Activated CD4-positive, alpha-beta T cell treated with anti-CD3 and anti-CD28 coated beads, Interleukin-2, amount 50 U/mL, for 24 hours (primary cell): ENCODE measurements at places on chromosomes 7 and 10.
A peak's percentile ranks its signal among the peaks of the same experiment; 100 is the strongest.

- DNase-seq = no peak
Observed at GRCh38 chr10:124245191-124245590, 151.8 kb upstream of the CHST15 start.

GRCh38 chr7:55055479-55055878, 36.7 kb downstream of the EGFR start:
- DNase-seq = no peak

DNA sequence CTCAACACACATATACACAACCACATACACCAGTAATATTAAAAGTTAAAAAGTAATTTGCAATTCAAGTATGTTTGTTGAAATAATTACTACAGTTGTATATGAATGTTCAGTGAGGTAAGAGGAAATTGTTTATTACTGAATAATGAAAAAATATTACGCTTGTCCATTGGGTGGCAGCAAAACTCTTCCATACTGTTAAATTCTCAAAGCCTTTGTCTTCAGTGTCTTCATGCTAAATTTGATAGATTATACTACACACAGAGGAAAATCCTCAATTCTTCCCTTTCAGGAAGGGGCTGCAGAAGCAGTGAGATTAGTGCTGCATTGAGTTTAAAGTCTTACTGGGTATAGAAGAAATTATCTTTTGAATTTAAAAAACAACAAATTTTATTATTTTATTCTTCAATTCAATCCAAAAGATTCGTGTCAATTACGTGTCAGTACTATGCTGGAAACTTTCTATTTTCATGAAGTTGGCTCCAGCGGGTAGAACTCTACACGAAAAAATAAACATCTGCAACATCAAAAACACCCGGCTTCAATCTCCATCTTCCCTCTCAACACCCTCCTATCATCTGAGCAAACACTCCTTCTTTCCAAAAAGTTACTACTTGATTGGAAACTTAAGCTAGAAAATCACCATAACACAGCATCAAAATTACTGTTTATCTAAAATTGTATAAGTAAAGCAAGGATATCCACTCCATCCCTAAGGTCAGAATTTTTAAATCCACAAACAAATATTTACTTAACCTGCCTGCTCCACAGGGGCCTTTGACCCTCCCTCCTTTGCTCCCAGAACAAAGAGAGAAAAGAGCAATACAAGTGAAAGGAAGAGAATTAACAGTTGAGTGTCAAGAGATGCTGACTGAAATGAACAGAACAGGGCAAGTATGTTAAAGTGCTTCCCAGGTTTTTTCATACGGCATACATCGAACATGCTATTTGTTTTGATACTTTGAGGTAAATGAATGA, 37.0 kb upstream of the TES start:
- DNase-seq = peak; percentile 23

DNA sequence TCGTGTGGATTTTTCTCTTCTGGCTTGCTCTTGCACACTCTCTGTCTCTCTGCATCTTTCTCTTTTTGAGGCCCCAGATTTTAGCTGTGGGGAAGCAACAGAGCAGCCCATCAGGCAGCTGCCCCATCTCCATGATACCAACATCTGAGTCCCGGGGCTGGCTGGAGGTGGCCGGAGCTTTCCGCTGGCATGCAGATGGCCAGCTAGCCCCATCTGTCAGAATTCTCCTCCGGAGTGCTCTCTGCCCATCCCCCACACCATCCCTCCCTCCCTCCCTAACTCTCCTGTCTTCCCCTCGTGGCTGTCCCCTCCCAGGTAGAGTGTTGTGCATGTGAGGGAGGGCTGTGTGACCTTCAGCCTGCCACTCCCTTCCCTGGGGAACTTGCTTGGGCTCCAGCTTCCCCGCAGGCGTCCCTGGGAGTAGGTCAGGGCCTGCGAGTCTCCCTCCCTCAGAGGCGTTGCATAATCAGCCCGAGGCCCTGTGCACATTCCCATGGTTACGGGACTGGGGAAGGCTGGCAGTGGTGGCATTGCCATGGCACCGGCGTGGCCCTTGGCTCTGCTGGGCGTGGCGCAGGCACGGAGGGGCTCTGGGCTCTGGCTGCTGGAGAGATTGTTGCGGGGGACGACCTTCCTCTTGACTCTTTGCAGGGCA, 24.7 kb downstream of the GHRHR start:
- no peak for DNase-seq

DNA sequence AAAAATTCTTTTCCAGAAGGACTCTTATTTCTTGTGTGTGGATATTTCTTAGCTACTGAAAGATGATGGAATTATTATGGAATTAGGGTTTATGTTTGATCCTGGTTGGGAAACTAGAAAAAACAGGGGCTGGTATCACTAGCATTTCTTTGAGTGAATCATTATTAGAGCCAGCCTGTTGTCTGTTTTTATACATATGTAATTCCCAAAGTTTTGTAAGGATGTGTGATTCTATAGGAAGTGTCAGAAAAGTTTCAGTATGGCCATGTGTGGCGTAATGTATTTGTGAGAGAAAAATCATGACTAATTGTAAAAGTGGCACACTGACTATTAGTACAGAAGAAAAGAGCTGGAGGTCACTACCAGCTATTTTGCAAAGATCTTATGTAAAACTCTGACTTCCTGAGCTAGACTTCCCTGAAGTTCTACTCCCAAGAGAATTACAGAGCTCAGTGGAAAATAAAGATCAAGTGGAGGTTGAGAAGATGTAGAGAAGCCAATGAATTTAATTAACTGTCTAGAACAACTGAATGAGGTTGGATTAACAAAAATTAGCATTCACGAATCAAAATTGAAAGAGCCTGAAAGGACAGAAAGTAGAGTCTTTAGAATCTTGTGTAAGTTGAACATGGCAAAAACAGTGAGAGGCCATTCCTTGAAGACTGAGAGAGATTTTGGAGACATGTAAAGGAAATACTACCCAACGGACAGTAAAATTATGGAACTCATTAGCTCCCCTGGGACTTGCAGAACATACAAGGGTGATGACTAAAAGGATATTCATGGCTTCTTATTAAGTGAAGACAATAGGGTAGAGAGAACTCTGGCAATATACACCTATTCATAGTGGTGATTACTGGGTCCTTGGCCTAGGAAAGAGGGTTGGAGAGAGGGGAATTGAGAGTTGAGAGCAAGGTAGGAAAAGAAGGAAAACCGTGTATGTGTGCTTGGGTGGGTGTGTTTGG, 12.5 kb downstream of the ZNF365 start:
- DNase-seq = no peak

DNA sequence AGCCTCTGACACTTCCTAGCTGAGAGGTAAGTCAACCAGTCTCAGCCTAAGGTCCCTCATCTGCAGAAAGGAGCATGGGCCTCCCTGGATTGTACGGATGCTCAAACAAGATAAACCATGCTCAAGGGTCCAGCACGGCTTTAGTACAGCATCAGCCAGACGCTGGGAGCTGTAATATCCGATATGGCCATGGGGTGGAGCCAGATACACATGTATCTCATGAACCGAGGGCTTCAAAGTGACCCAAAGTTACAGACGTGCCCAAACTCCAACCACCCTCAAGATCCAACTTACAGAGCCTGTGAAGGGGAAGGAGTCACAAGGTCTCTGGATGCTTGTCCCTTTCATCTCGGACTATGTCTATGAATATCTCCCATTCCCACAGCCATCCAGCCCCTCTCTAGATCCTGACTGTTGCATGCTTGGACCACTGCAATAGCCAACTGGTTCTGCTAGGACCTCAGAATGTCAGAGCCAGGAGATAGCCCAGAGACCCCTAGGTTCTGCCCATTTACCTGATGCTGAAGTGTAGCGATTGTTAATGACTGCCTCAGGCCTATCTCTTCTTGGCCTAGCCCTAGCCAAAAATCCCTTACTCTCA, 142.4 kb downstream of the SH3PXD2A start:
- DNase-seq = peak; percentile 81

GRCh38 chr10:95327367-95327766, 36.6 kb upstream of the PDLIM1 start:
- no peak for DNase-seq

DNA sequence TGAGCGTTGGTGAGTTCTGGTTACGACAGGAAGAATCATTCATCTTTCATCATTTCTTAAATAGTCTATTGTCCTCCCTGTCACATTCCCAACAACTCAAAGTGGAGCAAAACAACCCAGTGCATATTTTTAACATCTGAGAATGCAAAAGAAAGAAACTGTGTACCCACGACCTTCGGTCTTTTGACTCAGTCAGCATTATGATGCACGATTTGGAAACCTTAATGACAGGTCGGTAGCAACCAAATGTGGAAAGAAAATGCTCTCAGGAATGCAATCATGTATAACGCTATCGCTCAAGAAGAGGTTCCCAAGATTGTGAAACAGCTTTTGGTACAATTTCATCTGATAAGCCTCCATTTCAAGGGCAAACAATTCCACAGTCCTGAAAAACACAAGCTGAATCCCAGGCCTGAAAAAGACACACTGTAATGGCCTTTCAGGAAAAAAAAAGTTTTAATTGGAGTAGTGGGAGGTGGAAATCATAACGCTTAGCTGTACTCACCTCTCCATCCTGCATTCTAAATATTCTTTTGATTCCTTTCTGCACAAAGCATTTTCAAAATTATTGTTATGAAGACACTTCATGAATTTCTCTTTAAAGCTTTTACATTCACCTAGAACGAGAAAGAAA, 2.6 kb downstream of the COX19 start:
- DNase-seq = no peak

DNA sequence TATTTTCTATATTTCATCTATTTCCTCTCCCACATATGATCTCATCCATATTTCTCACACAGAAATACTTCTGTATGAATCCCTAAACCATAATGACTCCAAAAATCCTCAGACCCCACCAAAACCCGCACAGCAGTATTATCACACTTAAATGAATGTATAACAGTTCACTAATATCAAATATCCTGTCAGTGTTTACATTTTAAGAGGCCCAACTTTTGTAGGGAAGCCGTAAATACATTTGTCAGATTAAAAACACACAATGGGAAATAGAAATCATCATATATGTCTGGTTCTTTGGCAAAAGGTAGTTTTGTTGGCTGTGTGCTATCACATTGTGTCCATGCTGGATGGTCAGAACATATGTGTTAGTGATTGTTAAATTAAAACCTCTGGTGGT, 4.2 kb downstream of the AUTS2 start:
- DNase-seq = no peak

GRCh38 chr7:9017286-9017685, 583.9 kb downstream of the NXPH1 start:
- DNase-seq = no peak

GRCh38 chr7:132403465-132404110, 172.7 kb downstream of the PLXNA4 start:
- no peak for DNase-seq

DNA sequence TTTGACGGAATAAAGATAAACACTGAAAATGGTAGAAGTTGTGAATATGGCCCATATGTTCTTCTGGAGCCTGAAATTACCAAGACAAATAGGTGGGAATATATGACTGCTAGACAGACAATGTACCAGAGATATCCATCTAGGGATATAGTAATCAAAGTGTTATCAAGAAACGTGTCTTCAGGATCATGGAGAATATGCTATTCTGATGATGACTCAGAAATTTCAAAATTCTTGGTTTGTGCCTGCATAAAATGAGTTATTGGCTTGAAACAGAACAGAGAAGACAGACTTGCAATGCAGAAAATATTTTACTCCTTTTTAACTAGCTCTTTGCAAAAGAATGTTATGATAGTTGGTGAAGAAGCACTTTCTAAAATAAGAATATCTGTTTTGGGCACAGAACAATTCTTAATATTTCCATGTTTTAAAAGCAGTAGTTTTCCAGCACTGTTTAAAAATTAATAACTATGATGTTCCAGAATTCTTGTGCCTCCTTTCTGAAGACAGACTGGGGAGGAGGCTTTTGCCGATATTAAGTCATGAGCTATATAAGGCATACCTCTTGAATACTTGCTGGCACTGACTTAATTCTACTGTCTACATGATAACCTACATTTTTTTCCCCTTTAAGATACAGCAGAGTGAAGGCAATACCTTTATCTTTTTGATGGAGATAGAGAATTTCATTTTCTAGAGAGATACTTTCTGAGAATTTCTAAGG, 34.4 kb upstream of the CABCOCO1 start:
- DNase-seq = no peak

DNA sequence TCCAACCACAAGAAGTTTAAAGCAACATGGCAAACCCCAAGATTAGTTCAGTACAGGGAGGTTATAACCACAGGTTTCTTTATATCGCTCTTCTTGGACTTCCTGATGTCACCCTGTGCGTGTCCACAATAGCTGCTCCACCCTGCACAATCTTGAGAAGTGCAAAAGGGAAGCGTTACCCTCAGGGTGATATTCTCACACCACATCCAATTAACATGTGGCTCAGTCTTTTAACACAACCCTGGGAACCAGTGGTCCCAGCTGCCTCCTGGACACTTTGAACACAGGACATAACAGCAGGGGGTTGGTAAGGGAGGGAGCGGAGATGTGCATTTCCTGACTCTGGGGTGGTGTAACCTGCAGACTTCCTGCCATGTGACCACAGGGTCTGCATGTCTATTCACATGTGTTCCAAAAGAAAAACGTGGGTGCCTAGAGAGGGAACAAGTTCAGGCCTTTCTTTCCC, 64.6 kb downstream of the GSAP start:
- peak; percentile 22 for DNase-seq

DNA sequence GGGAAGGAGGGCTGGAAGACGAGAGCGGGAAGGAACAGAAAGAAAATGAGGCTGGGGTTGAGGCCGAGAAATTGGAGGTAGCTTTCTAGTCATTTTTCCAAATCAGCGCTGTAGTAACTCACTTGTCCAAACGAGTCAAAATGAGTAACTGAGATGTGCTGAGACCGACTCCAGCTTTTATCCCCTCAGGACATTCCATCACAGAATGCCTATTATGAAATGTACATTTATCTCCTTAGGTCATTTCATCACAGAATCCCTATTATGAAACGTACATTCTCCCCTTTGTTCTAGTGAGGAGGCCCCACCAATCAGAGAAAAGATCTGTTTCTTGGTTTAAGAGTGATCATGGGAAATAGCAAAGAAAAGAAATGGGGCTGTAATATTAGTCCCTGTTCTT, 55.7 kb upstream of the AMPH start:
- no peak for DNase-seq

GRCh38 chr10:6567884-6568283, 12.2 kb downstream of the PRKCQ start:
- DNase-seq = no peak

DNA sequence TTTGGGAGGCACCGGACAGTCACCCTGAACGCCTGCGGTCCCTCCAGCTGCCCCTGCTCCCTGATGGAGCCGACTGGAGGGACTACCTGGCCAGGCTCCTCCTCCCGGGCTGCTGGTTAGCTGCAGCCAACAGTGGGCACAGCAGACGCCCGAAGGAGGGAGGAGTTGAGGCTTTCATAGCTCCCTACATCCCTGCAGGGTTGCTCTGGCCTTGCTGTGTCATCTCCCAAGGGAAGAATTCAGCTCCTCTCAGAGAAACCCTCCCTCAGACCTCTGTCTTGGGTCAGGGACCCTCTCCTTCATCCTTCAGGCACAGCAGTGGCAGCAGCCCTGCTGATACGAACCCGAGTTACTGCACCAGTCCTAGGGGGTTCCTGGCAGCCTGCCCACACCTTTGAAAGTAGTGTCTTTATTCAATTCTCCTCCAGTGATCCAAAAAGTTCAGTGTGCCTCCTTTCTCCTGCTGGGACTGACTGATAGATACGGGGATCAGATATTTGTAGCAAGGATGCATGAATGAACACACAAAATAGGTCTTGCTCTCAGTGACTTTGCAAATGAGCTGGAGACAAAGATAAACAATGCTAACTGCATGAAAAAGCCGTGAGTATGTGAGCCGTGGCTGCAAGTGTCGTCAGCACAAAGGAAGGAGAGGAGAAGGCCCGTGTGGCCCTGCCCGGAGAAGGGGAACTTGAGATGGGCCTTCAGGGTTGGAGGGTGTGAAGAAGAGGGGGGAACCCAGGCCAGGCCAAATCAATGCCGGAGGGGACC, 136.6 kb downstream of the PRKAG2 start:
- DNase-seq = no peak

- peak; percentile 45 for DNase-seq
Observed at GRCh38 chr10:6348096-6348874, 145.6 kb downstream of the PFKFB3 start.
